ENCODE measurements at places on chromosomes 7 and 10.

DNA sequence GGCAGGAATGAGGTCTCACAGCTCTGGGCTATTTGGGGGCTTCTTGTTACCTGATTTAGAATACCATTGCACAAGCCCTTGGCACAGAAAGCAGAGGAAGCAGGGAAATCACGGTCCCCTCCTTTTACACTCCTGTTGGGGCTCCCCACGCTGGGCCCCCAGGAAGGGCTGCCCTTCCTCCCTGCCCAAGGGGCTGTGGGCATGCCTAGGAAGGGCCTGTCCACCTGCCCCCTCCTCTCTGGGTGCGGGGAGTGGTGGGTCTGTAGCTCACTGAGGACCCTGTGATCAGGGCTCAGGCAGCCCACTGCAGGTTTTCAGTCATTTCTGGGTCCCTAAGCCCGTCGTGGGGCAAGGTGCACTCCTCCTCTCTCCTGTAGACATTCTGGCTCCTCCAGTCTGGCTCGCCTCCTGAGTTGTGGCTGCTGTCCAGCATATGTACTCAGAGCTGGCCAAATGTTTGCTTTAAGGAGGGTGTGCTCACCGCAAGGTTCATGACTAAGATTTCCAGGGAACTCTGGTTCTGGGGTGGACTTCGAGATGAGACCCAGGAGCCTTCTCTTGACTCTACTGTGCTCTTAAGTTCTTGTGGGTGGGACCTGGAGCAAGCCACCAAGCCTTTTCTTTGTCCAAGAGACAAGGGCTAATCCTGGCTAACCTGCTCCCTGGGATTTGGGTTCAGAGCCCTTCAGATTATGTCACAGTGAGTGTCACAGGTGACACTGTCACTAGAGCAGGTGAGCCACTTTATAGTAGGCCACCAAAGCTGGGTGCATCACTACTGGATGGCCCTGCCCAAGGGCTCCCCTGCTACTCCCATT is 56.0 kb downstream of the TACR2 start:
- DNase-seq = no peak

- DNase-seq = no peak
Observed at GRCh38 chr10:88172159-88172558, 308.7 kb downstream of the PTEN start.

DNA sequence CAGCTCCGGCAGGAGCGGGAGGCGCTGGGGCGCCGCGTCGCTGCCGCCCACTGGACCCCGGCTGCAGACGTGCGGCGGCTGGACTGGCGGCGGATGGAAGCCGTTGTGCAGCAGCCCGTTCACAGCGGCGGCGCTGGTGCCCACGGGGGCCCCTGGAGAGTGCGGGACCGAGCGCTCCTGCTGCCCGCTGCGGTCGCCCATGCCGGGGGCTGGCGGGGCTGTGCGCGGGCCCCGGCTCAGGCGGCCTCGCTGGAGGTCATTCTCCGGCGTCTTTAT is 413 bp downstream of the PANK1 start:
- no peak for DNase-seq

DNA sequence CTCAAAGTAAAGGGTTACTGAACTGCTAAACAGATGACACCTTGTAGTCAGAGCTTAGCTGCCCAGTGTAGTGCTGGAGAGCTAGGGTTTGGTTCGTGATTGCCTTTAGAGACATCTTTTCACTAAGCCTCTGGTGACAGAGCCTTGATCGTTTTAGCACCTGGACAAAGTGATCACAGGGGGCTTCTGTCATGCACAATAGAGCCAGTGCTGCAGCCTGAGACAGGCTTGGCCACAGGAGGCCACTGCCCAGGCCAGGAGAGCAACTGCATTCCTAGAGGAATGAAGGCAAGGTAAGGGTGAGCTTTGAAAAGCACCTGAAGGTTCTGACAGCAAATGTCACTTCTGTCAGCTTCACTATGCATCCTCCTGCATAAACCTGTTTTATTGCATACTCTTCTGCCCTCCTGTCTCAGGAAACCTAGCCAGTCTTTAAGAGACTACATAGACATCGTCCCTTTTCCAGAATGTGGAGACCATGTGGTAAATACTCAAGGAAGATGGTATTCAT is 122.9 kb downstream of the NPY start:
- no peak for DNase-seq

DNA sequence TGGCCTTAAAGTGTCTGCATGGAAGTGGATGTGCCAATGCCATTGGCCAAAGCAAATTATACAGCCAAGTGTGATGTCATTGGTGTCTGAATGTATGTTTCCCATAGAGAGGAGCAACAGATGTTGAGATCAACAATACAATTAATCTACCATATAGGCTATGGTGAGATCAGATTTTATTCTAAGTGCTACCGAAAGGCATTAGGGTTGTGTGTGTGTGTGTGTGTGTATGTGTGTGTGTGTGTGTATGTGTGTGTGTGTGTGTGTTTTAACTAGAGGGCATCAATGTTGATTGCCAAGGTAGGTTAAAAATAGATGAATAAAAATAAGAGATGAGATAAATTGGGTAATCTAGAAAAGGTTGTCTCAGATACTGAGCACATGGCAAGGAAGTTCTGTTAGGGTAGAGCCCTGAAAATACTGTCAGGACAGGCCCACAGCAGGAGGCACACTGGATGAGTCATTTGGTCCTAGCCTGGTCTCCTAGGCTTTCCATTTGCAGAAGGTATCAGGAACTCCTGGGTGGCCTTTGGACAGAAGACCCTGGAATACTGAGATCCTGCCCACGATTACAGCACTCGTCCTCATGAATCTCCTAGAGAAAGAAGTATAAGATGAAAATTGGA is 446.0 kb upstream of the PODXL start:
- no peak for DNase-seq

GRCh38 chr7:48298779-48299178 is 127.5 kb downstream of the ABCA13 start:
- DNase-seq = no peak

DNA sequence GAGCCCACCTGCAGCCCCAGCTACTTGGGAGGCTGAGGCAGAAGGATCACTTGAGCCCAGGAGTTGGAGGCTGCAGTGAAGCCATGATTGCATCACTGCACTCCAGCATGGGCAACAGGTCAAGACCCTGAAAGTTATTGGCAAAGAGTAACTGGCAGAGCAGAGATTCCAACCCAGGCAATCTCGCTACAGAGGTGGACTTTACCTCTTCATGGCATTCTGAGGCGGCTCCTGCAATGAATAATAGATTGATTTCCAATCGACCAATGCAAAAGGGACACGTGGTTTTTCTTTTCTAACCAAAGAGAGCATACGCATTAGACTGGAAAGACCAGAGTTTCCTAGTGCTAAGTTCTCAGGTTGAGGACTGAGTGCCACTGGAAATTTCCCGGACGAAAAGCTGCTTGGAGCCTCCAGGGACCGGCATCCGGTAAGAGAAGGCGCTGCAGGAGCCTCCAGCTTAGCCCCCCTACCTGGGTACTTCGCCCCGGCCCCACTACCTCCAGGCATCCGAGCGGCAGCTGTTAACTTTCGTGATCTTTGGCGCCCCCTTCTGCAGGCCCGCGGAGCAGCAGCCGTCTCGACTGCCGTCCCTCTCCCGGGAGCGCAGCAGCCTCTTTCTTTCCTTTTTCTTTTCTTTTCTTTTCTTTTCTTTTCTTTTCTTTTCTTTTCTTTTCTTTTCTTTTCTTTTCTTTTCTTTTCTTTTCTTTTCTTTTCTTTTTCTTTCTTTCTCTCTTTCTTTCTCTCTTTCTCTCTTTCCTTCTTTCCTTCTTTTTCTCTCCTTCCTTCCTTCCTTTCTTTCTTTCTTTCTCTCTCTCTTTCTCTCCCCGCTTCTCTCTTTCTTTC is 4.1 kb downstream of the MBLAC1 start:
- no peak for DNase-seq

DNA sequence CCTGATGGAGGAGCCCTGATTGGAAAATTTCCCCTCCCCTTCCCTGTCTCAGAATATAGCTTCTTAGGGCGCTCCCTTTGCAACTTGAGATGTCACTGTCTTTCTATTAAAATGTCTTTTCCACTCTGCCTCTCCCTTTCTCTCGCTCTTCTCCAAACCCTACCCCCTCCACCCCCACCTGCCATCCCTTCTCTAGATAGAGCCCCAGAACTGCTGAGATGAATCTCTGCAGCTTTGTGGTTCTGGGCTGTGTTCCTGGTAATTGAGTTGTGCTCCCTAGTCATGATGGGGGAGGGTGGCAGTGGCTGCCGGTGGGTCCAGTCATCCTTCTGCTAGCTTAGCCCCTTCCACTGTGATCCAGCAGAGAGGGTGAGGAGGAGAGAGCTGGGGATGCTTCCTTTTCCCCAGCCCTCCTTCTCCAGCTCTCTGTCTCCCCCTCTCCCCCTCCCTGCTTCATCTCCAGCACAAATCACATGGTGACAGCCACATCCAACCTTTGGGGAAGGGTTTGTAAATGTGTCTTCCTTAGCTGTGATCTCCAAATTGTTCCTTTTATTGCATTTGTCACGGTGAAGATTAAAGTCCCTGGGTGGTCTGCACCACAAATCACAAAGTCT is 50.8 kb upstream of the BTRC start:
- no peak for DNase-seq

DNA sequence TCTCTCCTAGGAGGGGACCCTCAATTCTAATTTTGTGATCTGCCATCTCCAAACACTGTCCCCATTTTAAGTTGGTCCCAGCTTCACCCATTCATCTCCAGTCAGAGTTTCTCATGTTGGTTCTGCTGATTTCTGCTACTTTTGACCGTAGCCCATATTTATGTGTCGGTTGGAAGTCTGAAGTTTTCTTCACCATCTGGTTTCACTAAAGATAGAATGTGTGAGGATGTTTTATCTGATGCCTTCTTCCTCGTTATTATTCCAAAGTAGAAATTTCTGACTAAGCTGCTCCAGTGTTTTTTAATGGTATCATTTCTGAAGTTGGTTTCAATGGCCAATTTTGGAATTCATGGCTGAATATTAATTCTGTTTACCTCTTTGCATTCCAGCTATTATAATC is 21.3 kb upstream of the IFIT2 start:
- DNase-seq = no peak

Measured in right renal pelvis (tissue), 4 donors.